ENCODE measurements at places on chromosomes 1 and 21.

DNA sequence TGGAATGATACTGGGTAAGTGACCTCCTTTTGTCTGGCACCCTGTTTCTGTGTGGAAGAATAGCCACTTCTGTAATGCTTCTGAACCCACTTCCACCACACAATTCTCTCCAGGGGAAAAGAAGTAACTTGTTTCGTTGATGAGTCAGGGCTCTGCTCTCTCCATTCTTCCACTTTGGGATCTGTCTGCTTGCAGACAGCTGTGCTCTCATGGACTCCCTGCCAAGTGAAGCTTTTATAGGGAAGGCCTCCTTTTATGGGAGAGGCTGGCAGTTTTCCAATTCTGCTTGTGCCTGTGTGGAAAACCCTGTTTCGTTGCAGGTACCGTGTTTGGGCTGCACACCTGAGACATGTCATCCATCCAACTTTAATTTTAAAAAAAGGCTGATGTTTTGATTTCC, 130.7 kb downstream of the GIPC2 start:
- DNase-seq: peak; percentile 91

GRCh38 chr1:204870160-204870912, at the start of gene NFASC:
TSS of gene NFASC (plus strand) at chr1:204870862. CDS start at chr1:204944316, 73,454 bp downstream.
- no peak for DNase-seq

- no peak for DNase-seq
Measured at GRCh38 chr1:111474106-111474505, 322 bp downstream of the C1orf162 start.

- DNase-seq: no peak
Measured at GRCh38 chr1:228994676-228995594, 259.7 kb downstream of the RHOU start.

DNA sequence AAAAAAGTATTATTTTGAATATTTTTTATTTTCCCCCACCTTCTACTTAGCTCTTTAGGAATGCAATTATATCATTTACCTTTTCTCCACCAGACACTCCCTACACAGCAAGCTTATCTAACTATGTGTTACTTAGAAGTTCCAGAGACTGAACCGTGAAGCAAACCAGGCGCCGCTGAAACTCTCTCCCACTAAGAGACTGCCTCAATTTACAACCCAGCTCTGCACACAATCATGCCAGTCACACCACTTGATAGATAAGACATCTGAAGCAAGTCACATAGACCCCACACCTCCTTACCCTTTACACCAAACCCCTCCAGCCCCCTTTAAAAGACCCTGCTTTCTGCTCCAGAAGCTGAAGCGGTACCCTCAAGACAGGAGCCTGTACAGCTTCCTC, 245.5 kb downstream of the S1PR1 start:
- DNase-seq: no peak

- DNase-seq: peak; percentile 15
Measured at GRCh38 chr1:212060632-212061472, 25.3 kb downstream of the DTL start.

DNA sequence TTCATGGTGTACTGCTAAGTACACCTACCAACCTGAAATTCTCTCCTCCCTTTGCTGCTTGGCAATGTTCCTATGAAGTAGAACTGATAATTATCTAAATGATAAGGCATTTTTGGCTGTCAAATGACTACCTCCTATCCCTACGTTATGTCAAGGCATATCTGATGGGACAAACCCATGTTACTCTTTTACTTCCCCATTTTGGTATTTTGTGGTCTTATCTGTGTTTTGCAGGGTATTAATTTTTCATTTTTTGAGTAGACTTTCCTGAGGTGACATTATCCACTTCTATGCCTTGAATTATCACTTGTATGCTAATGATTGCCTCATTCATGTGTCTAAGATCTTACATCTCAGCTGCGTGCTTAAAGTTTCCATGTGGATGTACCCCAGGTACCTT, 499.6 kb upstream of the B3GALT2 start:
- no peak for DNase-seq

- DNase-seq: peak; percentile 76
Measured at GRCh38 chr1:76826072-76826845, 41.0 kb upstream of the ST6GALNAC5 start.

GRCh38 chr1:48643193-48643592, 133.5 kb downstream of the BEND5 start:
- no peak for DNase-seq

GRCh38 chr1:246329900-246330299, 177.2 kb downstream of the SMYD3 start:
- no peak for DNase-seq

GRCh38 chr1:167746013-167746672, 24.4 kb downstream of the MPZL1 start:
- DNase-seq: no peak

- no peak for DNase-seq
Measured at GRCh38 chr1:245901565-245901964, 605.5 kb downstream of the SMYD3 start.

DNA sequence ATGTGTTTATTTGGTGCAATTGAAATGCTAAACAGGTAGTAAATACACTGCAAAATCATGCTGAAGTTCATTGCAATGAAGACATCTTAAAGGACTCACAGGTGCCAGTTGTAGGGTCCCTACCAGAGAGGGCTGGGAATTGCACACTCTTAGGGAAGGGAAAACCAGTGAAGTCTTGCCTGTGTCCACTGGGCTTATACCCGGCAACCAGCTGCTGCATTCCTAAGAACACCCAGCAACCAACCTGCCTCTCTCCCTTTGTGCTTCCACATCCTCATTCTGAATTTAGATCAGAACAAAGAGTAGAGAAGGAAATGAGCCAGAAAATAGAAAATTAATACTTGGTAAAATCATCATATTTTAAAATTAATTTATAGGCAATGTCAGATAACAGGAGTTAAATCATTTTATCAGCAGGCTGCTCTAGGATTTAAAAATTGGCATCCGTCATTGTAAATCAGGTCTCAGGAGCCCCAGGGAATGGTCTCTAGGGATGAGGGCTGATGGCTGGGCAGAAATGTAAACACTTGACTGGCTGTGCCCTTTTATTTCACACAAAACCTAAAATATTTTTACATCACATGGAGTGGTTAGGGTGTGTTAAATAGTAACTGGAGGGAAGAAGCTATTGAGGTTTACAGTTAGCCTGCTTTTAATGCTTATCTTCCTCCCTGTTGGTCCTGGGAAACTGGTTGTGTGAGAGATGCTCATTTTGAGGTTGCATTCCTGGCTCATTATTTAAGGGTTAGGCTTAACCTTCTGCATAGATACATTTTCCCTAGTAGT, 31.3 kb downstream of the PTGFRN start:
- DNase-seq: no peak
